ENCODE measurements at places on chromosomes 13 and 19.

- DNase-seq = no peak
Measured at GRCh38 chr19:37980419-37981170, 73.6 kb downstream of the SIPA1L3 start.

DNA sequence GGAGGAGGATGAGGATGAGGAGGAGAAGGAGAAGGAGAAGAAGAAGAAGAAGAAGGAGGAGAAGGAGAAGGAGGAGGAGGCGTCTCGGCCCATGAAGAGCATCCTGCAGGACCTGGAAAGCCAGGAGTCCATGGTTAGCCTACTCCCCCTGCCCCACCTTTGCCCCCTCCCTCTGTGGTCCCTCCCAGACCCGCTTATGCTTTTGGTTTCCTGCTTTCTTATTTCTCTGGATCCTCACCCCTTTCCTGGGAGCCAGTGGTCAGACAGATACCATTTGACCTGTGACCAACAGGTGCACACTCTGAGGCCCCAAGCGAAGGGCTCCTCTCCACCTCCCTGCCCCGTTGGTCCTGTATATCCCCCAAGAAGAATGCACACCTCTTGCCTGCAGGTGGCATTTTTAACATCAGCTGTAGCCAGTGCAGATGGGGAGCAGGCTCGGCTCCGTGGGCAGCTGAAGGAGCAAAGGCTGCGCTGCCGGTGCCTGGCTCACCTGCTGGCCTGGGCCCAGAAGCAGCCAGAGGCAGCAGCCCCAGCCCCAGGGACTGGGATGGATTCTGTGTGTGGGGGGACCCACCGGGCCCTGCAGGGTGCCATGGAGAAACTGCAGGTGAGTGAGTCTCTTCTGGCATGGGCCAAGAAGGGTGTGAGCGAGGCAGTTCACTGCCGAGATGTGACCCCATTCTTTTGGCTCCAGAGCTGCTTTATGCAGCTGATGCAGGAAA lies 32.1 kb upstream of the ZNF492 start:
- DNase-seq = no peak

GRCh38 chr13:77946522-77946921 lies 27.9 kb upstream of the EDNRB start:
- DNase-seq = no peak

- no peak for DNase-seq
Measured at GRCh38 chr13:107974409-107974808, 240.9 kb downstream of the LIG4 start.

GRCh38 chr19:13133241-13133870 lies 15.3 kb downstream of the NACC1 start:
- DNase-seq = no peak

- DNase-seq = no peak
Measured at GRCh38 chr13:89294115-89294867, 1623.1 kb downstream of the SLITRK5 start.
